GM12865 (cell line): ENCODE measurements at places on chromosomes 7 and 10.

DNA sequence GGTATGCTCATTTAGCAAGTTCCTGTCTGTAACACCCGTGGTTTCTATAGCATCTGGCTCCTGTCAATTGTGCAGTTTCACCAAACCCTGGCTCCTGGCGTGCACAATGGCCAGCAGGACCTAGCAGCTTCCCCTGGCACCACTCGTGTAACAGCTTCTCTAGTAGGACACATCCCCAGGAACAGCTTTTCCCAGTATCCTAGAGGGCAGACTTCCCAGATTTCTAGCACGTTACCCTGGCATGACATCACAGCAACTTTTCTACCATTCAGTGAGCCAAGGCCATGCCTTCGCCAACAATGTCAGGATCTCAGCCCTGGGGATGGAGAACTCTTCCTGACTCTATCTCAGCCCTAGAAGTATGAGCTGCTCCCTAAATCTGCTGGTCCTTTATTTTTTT lies 6.5 kb downstream of the YME1L1 start:
- no peak for DNase-seq

DNA sequence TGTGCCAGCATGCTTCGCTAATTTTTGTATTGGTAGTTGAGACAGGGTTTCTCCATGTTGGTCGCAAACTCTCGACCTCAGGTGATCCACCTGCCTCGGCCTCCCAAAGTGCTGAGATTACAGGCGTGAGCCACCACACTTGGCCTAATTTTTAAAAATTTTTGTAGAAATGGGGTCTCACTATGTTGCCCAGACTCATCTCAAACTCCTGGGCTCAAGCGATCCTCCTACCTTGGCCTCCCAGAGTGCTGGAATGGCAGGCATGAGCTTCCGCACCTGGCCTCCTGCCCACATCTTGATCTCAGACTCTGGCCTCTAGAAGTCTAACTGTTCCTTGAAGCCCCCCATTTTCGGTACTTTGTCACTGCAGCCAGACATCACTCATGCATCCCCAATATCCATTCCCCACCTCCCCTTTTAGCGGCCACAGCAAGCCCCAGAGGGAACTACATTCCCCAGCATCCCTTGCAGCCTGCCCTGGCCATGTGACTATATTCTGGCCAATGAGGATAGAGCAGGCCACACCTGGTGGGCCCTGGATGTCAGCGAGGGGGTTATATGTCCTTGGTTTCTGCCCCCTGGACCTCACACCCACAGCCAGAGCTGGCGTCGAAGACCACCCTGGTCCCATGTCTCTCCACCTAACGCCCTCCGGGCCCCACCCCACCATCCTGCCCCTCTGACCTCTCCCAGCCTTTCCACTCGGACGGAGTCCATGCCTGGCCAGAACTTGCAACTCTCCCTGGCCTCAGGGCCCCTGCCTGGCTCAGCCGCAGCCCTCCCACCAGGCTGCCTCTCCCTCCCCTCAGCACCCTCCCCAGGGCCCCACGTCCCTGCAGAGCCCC lies 33.8 kb downstream of the MICALL2 start:
- DNase-seq = no peak

DNA sequence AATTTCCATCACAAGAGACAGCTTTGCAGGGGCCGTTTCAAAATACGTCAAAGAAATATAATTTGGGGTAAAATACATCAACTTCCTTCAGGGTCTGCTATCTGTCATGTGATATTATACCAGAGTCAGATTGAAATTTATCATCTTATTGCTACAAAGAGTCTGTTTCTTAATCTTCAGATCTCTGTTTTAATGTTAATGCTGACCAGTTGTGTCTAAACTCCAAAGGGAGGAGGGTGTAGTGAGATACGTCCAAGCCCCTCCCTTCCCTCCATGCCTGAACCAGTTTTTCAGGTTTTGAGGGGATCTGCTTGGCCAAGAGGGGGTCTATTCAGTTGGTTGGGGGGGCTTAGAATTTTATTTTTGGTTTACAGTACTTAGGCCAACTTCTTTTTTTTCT lies 891.6 kb downstream of the GRM8 start:
- no peak for DNase-seq

DNA sequence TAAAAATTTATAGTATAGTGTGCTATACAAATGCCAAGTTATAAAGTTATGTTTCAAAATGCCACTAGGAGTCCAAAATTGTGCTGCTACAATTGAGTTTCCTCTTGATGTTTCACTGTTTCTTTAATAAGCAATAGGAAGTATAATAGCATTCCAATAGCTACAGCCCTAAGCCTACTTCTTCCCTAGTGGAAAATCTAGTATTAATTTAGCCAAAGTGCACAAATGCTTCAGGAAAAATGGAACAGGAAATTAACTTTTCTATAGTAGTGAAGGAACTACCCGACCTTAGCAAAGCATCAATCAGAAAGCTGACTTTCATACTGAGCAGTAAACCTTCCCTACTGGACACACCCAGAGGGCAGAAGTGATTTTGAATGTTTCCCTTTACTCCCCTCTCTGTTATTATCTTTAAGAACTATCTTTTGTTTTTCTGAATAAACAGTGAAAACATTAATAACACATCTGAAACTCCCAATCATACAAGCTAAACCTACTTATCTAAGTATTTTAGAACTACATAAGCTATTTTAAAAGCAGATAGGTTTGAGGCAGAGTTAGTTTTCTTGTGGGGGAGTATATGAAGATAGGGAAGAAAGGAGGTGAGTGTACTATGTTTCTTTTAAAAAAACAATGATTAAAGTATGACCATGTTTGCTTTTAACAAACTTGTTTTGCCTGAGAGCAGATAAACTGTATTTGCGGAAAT lies 13.7 kb downstream of the CPED1 start:
- no peak for DNase-seq

- no peak for DNase-seq
These were observed 88.8 kb downstream of the GSAP start for GRCh38 chr7:77327067-77327931.

DNA sequence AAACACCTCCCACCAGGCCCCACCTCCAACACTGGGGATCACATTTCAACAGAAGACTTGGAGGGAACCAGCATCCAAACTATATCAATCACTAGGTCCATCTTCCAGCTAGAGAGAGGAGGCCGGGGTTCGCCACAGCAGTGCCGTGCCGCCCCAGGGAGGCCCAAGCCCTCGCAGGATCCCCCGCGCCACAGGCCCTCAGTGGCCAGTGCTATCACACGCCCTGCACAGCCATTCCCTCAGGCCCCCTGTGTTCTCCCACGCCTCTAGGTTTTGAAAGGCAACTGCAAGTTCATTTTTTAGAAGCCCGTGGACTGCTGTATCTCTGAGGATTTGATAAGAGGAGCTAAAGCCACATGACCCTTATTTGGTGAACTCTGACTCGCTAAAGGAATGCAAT lies 136.4 kb downstream of the OAT start:
- DNase-seq = no peak
